Adipocyte (in vitro differentiated cells): ENCODE measurements at places on chromosomes 5 and 9.

DNA sequence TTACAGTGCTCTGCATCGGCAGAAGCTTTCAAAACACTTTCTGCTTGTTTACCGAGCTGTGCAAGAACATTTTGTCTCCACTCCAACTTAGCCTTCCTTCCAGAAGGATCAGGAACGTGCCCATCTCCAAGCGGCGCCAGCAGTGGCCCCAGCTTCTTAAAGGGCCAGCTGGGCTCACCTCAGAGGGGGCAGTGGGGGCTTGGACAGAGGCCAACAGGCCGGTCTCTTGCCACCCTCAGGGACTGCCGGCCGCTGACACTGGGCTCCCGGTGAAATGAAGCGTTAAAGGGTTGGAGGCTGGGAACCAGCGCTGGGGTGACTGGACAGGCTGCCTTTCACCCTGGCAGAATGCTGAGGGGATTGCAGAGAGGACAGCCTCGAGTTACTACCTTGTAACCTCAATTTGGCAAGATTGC, 67.0 kb upstream of the RNU6ATAC start:
- no peak for DNase-seq

DNA sequence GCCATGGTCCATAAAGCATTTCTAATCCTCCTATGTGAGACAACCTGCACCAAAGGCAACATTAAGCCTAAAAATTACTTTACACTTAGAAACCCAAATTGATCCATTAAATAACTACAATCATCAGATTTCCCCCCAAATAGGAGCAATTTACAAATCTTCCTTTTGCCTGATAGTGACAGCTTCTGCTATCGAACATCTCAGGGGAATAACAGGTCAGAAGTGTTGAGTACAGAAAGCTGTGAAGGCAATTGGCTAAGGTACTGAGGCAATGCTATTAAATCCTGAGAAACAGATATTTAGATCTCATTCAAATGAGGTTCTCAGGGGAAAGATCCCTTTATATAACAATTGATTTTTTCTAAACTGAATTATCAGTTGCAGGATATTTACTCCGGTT, 141.1 kb downstream of the PIK3R1 start:
- no peak for DNase-seq

GRCh38 chr9:92735636-92736562, 28.7 kb downstream of the BICD2 start:
- DNase-seq, result no peak

- no peak for DNase-seq
These were observed 766.8 kb downstream of the TLE1 start for GRCh38 chr9:80922544-80922943.

- no peak for DNase-seq
These were observed 10.7 kb downstream of the GAPT start for GRCh38 chr5:58501778-58502417.

DNA sequence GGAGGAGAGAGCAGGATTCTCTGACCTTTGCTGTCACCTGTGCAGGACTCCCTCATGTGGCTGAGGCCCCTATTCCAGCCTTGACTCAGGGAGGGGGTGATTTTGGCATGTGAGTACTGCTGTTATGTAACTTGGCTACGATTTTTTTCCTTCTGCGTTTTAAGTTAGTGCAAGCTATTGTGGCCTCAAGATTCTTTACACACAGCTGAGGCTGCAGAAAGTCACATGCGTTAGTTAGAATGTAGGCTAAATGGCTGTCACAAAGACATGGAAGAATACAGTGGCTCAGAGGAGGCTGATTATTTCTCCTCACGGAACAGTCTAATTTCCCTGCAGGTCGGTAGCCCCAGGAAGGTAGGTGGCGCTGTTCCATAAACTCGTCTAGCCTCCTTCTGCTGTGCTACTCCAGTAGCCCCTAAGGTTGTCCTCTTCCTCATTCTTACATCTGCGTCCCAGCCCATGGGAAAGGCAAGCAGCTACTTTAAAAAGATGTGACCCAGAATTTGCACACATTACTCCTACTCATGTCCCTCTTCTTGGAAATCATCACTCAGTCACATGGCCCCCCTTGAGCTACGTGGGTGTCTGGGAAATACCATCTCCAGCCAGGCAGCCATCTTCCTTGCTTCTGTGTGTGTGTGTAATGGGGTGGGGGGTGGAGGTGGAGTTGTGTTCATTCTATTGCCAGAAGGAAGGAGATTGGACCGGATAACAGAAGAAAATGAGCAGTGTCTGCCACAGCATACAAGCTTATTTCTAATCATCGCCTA, 486.6 kb downstream of the CCDC171 start:
- DNase-seq, result no peak

- DNase-seq, result no peak
These were observed 3.1 kb downstream of the FBXW5 start for GRCh38 chr9:136941231-136942111.

- no peak for DNase-seq
These were observed 94.2 kb downstream of the MUSK start for GRCh38 chr9:110762783-110763182.

GRCh38 chr9:125446561-125447094, 185.0 kb downstream of the GAPVD1 start:
- no peak for DNase-seq

DNA sequence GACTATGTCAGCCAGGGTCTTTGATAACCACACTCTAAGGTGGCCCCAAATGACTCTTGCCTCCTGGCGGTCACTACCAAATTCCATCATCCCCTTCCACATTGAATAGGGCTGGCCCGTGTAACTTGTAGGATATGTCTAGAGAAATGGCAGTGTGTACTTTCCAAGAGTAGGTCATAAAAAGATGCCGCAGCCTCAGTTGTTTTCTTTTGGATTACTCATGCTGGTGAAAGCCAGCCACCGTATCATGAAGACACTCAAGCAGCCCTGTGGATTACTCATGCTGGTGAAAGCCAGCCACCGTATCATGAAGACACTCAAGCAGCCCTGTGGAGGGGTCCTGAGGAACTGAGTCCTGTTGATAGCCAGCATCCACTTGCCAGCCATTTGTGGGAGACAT, 172.0 kb upstream of the TBC1D2 start:
- no peak for DNase-seq

GRCh38 chr5:1030801-1031271, 22.2 kb downstream of the NKD2 start:
- no peak for DNase-seq

- DNase-seq, result peak; percentile 61
These were observed 703 bp downstream of the FAM120AOS start for GRCh38 chr9:93452710-93453046.

- DNase-seq, result peak; percentile 25
These were observed 2.8 kb downstream of the MELK start for GRCh38 chr9:36575411-36575882.

DNA sequence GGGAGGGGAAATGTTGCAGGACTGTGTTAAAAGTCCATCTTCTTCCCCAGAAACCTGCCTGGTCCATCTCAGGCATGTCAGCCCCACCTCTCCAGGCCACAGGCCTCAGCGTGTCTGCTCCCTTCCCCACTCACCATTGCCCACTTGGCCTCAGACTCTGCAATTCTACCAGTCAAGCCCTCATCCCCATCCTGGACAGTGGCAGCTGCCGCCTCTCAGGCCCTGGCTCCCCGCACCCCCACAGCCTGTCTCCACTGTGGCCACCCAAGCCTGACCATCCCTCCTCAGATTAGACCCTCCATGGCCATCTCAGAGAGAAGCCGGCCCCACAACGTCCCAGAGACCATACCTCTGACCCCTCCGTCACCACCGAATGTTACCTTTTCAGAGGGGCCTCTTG, 89.9 kb downstream of the BARX1 start:
- DNase-seq, result no peak

DNA sequence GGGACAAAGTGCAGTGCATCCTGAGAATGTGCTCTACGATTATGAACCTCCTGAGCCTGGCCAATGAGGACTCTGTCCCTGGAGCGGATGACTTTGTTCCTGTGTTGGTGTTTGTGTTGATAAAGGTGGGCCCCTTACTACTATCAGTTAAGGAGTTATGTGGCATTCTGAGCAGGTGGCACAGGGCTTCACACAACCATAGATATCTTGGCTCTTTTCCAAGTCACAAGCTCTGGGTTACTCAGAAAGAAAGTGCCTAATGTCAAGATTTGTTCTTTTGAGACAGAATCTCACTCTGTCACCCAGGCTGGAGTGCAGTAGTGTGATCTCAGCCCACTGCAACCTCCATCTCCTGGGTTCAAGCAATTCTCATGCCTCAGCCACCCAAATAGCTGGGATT, 99.0 kb downstream of the GAPVD1 start:
- DNase-seq, result no peak

GRCh38 chr5:130975847-130976246, 189.2 kb downstream of the HINT1 start:
- DNase-seq, result no peak

DNA sequence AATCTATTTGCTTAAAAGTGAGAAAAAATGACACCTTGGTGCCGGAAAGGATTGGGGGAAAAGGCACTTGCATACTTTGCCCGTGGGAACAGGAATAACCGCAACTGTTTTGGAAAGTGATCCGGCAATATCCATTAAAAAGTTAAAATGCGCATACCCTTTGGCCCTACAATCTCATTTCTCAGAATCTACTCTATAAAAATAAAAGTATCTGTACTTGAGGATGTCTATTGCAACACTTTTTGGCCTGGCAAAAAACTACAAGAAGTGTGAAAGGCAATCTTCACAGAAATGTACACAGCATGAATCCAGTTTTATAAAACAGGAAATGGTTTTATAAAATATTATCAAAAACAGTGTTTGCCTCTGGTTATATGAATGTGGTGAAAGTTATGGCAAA, 58.3 kb upstream of the NFIL3 start:
- peak; percentile 61 for DNase-seq

GRCh38 chr9:122900791-122901190, 4.4 kb downstream of the RC3H2 start:
- DNase-seq, result peak; percentile 39

- DNase-seq, result peak; percentile 36
These were observed 639 bp downstream of the PCDH1 start for GRCh38 chr5:141877356-141878185.

GRCh38 chr9:101065930-101066329, 37.4 kb downstream of the PLPPR1 start:
- DNase-seq, result no peak
